Muscle of arm (tissue), 14 donors: ENCODE measurements at places on chromosomes 2 and 18.

DNA sequence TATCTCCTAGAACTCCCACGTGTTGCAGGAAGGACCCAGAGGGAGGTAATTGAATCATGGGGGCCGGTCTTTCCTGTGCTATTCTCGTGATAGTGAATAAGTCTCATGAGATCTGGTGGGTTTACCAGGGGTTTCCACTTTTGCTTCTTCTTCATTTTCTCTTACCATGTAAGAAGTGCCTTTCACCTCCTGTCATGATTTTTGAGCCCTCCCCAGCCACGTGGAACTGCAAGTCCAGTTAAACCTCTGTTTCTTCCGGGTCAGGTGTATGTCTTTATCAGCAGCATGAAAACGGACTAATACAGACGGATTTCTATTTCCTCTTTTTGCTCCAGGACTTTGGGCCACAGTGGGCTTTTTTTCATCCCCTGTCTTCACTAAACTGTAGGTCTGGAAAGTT, 88.3 kb upstream of the KCNE4 start:
- DNase-seq, result no peak

DNA sequence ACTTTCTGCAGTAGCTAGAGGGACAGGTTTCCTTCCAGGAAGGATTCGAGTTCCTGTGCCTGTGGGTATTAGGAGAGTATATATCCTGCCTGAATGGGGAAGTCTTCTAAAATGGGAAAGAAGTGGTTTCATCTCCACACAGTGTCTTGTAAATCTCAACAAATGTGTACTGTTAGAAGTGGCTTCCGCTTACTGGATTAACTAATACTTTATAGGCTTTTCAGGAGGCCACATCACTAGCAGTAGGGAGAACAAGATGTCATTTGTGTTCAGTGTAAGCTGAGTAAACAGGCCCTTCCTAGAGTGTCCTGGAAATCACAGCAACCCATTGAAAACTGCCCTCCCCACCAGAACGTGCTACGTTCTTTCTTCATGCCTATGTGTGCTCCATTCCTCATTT, 12.5 kb upstream of the POLR1B start:
- DNase-seq, result no peak

- DNase-seq, result no peak
Measured at GRCh38 chr2:218437969-218438368, 19.0 kb downstream of the VIL1 start.

DNA sequence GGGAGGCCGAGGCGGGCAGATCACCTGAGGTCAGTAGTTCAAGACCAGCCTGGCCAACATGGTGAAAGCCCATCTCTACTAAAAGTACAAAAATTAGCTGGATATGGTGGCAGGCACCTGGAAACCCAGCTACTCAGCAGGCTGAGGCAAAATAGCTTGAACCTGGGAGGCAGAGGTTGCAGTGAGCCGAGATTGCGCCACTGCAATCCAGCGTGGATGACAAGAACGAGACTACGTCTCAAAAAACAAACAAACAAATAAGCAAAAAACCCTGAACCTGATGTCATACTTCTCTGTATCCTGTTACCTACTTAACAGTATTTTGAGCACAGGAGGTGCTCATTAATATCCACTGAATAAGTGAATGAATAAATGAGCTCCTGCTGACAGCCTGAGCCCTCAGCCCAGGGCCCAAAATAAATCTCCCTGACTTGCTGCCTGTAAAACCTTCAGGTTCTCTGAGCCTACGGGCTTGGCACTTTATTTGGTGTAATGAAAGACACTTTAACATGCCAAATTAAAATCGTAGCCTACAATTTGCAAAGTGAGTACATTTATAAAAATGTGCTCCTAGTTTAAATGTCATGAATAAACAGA, 215.1 kb downstream of the ZNF385B start:
- DNase-seq, result no peak

DNA sequence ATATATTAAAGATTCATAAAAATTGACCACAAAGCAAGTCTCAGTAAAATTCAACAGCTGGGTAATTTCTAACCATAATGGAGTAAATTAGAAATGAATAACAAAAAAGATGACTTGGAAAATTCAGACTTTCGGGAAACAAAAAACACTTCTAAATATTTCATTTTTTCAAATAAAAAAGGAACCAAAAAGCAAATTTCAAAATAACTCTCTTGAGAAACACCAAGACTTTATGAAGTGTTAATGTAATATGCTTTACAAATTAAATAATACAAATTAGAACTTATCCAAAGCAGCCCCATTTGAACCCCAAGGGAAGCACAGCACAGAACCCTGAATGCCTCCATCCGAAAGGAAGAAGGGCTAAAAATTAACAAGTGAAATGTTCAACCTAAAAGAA, 175.9 kb downstream of the HDAC4 start:
- DNase-seq, result no peak

GRCh38 chr2:50831676-50832075, 200.3 kb downstream of the NRXN1 start:
- no peak for DNase-seq

GRCh38 chr2:68831686-68832232, 39.4 kb downstream of the BMP10 start:
- peak; percentile 56 for DNase-seq

- no peak for DNase-seq
Measured at GRCh38 chr2:112257575-112257974, 2.7 kb upstream of the ZC3H8 start.

- peak; percentile 86 for DNase-seq
Measured at GRCh38 chr2:219298759-219299371, 10.3 kb downstream of the PTPRN start.

DNA sequence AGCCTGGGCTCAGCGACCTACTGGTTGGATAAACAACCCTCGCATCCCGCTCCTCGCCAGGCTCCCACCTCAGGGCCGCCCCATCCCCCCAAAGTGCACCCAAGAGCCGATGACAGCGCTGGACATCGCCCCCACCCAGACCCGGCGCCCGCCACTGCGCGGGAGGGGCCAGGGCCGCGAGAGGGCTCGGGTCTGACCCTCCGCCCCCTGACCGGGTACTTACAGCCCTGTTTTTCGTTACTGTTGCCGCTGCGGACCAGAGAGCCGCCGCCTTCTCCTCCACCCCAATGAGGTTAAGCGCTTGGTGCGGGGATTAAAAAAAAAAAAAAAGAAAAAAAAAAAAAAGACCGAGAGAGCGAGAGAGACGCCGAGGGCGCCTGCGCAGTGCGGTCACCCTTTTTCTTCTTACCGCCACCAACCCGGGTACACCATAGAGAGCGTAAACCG, at the start of gene CLASP1:
CLASP1 (minus strand) TSS at position 314 of the 447 bp plus-strand sequence. CDS start 43,567 bp downstream, outside the sequence.
- no peak for DNase-seq

DNA sequence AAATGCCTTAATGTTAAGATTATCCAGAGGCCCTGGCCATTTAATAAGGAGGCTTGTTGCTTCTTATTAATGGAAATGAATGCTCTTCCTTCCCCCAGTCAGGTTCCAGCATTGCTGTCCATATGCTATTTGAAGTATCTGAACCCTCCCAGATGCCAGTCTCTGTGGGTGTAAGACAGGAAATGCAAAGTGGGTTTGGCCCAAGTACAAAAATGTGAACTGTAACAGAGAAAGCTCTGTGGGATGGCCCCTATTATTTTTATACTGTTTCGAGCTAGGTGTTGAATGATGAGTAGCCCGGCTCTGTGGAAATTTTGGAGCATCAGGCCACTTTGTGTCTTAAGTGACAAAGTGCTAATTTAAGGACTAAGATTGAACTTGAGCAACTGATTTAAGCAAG, 141.0 kb downstream of the UXS1 start:
- DNase-seq, result no peak

DNA sequence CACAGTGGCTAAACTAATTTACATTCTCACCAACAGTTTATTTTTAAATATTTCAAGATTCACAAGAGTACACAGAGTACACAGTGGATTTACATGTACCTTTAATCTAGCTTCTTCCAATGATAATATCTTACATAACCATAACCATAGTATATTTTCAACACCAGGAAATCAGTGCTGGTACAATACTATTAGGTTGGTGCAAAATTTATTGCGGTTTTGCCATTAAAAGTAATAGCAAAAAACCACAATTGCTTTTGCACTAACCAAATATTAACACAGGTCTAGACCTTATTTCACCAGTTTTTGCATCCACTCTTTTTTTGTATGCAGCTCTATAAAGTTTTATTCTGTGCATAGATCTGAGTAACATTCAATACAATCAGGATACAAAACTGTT, 163.0 kb downstream of the SCG2 start:
- DNase-seq, result no peak

- no peak for DNase-seq
Measured at GRCh38 chr18:24490539-24490938, 30.1 kb downstream of the HRH4 start.

- no peak for DNase-seq
Measured at GRCh38 chr2:239775623-239776435, 249.3 kb downstream of the NDUFA10 start.

GRCh38 chr2:120204945-120205670, 18.1 kb downstream of the TMEM185B start:
- no peak for DNase-seq

DNA sequence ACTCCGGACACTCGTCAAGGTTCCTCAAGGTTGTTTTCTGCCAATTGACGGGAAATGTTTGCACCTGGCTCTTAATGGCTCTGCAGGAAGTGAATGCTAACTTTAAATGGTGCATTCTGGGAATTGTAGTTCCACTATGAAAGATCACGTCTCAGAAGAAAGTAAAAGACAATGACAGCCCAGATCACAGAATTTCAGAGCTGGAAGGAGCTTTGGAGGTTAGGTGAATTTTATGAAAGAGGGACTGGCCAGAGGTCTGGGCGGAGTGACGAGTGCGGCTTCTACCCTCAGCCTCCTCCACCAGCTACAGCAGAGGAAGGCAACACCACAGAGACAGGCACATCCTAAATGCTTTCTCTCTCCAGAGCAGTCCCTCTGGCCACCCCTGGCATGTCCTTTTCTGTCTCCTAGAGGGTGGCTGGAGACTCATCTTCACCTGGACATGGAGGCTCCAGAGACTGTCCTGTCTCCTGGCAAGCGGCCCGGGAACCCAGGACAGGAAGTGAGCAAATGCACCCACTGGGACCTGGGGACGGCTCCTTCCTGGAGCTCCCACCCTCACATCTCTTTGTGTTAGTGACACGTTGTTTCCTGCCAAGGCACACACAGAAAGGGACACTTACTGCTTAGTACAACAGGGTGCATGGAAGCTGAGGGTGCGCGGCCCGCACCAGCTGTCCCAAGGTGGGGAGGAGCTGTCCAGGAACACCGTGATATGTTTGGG, 19.4 kb downstream of the THAP4 start:
- no peak for DNase-seq

GRCh38 chr2:67259556-67260342, 137.4 kb upstream of the ETAA1 start:
- peak; percentile 65 for DNase-seq

GRCh38 chr18:56643381-56643780, 5.0 kb upstream of the TXNL1 start:
- no peak for DNase-seq

GRCh38 chr2:170073288-170073687, 104.7 kb upstream of the MYO3B start:
- DNase-seq, result peak; percentile 21

DNA sequence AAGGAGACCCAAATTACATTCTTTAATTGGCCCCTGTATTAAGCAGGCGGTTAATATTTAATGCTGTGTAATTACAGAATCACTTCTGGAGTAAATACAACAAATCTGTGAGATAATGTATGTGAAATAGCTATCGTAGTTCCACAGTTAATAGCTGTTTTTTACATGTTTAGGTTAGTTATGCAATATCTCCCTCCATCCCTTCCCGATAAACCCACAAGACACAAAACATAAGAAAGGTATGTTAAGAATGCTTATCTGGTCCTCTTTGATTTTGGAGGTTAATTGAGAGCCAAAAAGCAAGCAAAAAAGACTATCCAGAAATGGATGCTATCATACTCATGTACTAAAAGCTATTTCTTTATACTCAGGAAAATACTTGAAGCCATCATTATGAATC, 49.1 kb downstream of the ZNF638 start:
- no peak for DNase-seq

GRCh38 chr18:58661423-58661822, 9.8 kb upstream of the MALT1 start:
- no peak for DNase-seq

DNA sequence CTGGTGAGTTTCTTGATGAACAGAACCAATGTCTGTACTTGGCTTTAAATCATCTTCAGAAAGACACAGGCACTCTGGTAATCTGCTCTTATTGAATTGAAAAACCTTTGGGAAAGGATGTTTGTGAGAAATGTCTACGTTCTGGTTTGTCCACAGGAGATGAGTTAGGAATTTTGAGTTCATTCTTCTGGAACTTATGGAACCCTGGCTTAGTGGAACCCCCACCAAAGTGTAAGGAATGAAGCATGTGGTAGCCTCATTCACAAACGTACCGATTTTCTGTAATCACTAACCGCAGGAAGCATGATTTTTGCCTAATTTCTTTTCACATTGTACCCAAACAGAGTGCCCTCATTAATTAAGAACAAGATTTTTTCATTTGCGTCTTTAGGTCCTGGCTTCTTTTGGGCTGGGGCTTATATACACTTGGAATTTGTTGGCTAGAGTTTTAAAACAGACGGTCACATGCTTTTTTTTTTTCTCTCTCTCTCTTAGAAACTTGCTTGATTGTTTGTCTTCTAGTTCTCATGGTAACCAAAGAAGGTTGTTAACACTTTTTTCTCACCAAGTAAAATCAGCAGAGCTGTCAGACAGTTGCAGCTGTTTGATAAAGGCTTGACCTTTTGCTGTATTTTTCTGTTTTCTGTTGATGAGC, 314.1 kb upstream of the THUMPD2 start:
- no peak for DNase-seq

GRCh38 chr2:72685638-72686213, 140.1 kb downstream of the EXOC6B start:
- no peak for DNase-seq

DNA sequence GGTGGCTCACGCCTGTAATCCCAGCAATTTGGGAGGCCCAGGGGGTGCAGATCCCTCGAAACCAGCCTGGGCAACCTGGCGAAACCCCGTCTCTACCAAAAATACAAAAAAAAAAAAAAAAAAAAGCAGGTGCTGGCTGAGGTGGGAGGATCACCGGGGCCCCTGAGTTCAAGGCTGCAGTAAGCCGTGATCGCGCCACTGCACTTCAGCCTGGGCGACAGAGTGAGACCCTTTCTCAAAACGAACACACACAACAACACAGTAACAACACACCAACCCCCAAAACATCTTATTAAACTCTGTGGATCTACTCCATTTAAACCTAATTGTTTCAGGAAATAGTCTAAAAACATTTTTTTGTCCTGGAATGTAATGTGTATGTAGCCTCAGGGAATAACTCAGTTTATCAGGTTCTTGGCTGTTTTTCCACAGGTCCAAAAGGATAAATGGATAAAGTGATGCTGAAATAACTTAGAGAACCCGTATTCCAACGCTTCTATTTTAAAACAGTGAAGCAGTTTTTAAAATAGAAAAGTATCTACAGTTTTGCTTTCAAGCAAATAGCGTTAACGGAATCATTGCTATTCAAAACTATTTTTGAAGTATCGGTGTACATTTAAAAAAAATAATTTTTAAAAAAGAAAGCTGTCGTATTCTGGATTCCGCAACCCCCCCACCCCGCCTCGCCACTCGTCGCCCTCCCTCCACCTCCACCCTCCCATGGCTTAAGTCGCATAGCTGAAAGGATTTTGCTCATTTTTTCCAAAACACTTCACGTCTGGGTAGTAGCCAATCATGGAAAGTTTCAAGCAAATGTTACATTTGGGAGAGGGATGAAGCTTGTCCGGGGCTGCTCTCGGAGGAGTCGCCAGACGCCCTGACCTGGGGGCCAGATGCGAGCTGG, 895 bp upstream of the GLS start:
- no peak for DNase-seq

GRCh38 chr18:77632758-77633157, 383.1 kb downstream of the GALR1 start:
- no peak for DNase-seq

GRCh38 chr2:54903736-54904554, 146.3 kb downstream of the RTN4 start:
- no peak for DNase-seq
